ENCODE measurements at places on chromosomes 13 and 19. TPM values are rescaled to one million over a fixed set of nuclear protein-coding genes. Genes with fewer than 3 reads are reported as not detected.

NLRP9 gene
- not detected for total RNA-seq

KBTBD7 gene
- 4.6 TPM for total RNA-seq

IGSF23 gene
- total RNA-seq, result not detected

SCEL gene
- total RNA-seq, result not detected

CALR3 gene
- not detected for total RNA-seq

ELSPBP1 gene
- not detected for total RNA-seq

PRR22 gene
- 7.4 TPM for total RNA-seq

C19orf67 gene
- total RNA-seq, result not detected

CXCL17 gene
- not detected for total RNA-seq

PDX1 gene
- total RNA-seq, result not detected

ANKRD24 gene
- total RNA-seq, result 1.7 TPM

GJA3 gene
- total RNA-seq, result 0.45 TPM

PEG3 gene
- total RNA-seq, result not detected

GPC6 gene
- not detected for total RNA-seq

MRPS31 gene
- 51.6 TPM for total RNA-seq

LGALS14 gene
- total RNA-seq, result 3.3 TPM

MAMSTR gene
- total RNA-seq, result 1.1 TPM

CGB8 gene
- not detected for total RNA-seq

SULT2B1 gene
- not detected for total RNA-seq

PDCD5 gene
- 68.3 TPM for total RNA-seq

MBNL2 gene
- 22.7 TPM for total RNA-seq

FLT1 gene
- 4.0 TPM for total RNA-seq

CPAMD8 gene
- 0.75 TPM for total RNA-seq

MIDN gene
- 113 TPM for total RNA-seq

BRCA2 gene
- 30.8 TPM for total RNA-seq

CGB2 gene
- not detected for total RNA-seq

SYNGR4 gene
- total RNA-seq, result not detected

ZNF382 gene
- total RNA-seq, result 13.0 TPM

CACNG7 gene
- total RNA-seq, result not detected

MCOLN1 gene
- total RNA-seq, result 10.3 TPM

POSTN gene
- not detected for total RNA-seq

NLRP7 gene
- total RNA-seq, result not detected
